ENCODE measurements at places on chromosomes 5 and 9. TPM values are rescaled to one million over a fixed set of nuclear protein-coding genes. Genes with fewer than 3 reads are reported as not detected.
A peak's percentile ranks its signal among the peaks of the same experiment; 100 is the strongest.

The ECM2 gene
- polyA plus RNA-seq: not detected

The PPP3R2 gene
- not detected for polyA plus RNA-seq

The S100Z gene
- not detected for polyA plus RNA-seq

GRCh38 chr5:73488806-73489205 lies 9.4 kb upstream of the BTF3 start:
- H3K4me1 ChIP-seq: no peaks in the 10 kb centered on the region
- no peak for DNase-seq
- H3K4me3 ChIP-seq: no peak overlapping the region
- H3K27me3 ChIP-seq: peaks cover 9% of the 10 kb centered on the region
- H3K27ac ChIP-seq: no peak overlapping the region

- no peak overlapping the region for H3K27ac ChIP-seq
- no peak overlapping the region for H3K4me3 ChIP-seq
- no peak for DNase-seq
Measured at GRCh38 chr5:10030219-10030831, 219.4 kb downstream of the ATPSCKMT start.

- H3K4me1 ChIP-seq: no peaks in the 10 kb centered on the region
- H3K36me3 ChIP-seq: no peaks in the 10 kb centered on the region
- no peak for DNase-seq
- no peak overlapping the region for H3K4me3 ChIP-seq
- H3K27ac ChIP-seq: no peak overlapping the region
Measured at GRCh38 chr9:35397216-35397698, 92.7 kb upstream of the RUSC2 start.

GRCh38 chr5:150114773-150115408 lies 28.5 kb upstream of the CSF1R start:
- no peak overlapping the region for H3K4me3 ChIP-seq
- H3K27ac ChIP-seq: no peak overlapping the region
- DNase-seq: no peak
- no peaks in the 10 kb centered on the region for H3K36me3 ChIP-seq

GRCh38 chr5:137751869-137752491 lies 2.2 kb downstream of the HNRNPA0 start:
- peak; percentile 9 for DNase-seq
- H3K27ac ChIP-seq: peak overlapping the region; percentile 100
- no peaks in the 10 kb centered on the region for H3K36me3 ChIP-seq
- H3K4me1 ChIP-seq: peaks cover 47% of the 10 kb centered on the region

- DNase-seq: no peak
- H3K4me1 ChIP-seq: no peaks in the 10 kb centered on the region
- no peaks in the 10 kb centered on the region for H3K27me3 ChIP-seq
- H3K27ac ChIP-seq: no peak overlapping the region
Measured at GRCh38 chr5:105978011-105978410, 1692.7 kb downstream of the EFNA5 start.

GRCh38 chr9:81622471-81623255 lies 66.7 kb downstream of the TLE1 start:
- H3K36me3 ChIP-seq: peaks cover 10% of the 10 kb centered on the region
- peak overlapping the region; percentile 71 for H3K4me3 ChIP-seq
- H3K27ac ChIP-seq: peak overlapping the region; percentile 88
- DNase-seq: no peak

Data from immature natural killer cell (primary cell).